Airway epithelial cell (primary cell): ENCODE measurements at places on chromosomes 5 and 9. TPM values are rescaled to one million over a fixed set of nuclear protein-coding genes. Genes with fewer than 3 reads are reported as not detected.

Gene POC5
- total RNA-seq: 6.5 and 9.6 TPM in 2 replicates

Gene PDZD2
- 4.7 and 5.9 TPM in 2 replicates for total RNA-seq

Gene CMBL
- 0.98 and 3.1 TPM in 2 replicates for total RNA-seq

Gene PRDM9
- not detected in 2 replicates for total RNA-seq

Gene SHOC1
- 0.07 and 0.19 TPM in 2 replicates for total RNA-seq

Gene TMEM174
- not detected in 2 replicates for total RNA-seq

Gene MCIDAS
- 0.42 TPM in 1 of 2 replicates, not detected in the other for total RNA-seq

Gene PCDHGA5
- total RNA-seq: 0.05 and 0.07 TPM in 2 replicates

Gene XRCC4
- 10.7 and 14.7 TPM in 2 replicates for total RNA-seq

Gene RABEPK
- total RNA-seq: 21.3 and 23.1 TPM in 2 replicates

Gene TOR4A
- total RNA-seq: 44.0 and 48.1 TPM in 2 replicates

Gene PCDHB14
- 0.21 and 0.65 TPM in 2 replicates for total RNA-seq

Gene AK8
- total RNA-seq: 0.28 and 0.85 TPM in 2 replicates

Gene PFDN1
- 87.7 and 92.6 TPM in 2 replicates for total RNA-seq

Gene PCDHGB3
- total RNA-seq: 0.35 and 0.46 TPM in 2 replicates

Gene BHMT
- total RNA-seq: not detected in 2 replicates

Gene NME5
- total RNA-seq: 1.2 and 2.8 TPM in 2 replicates

Gene APBA1
- 0.65 and 0.85 TPM in 2 replicates for total RNA-seq

Gene ARHGEF28
- 15.7 and 19.5 TPM in 2 replicates for total RNA-seq

Gene KIF24
- total RNA-seq: 2.2 and 2.5 TPM in 2 replicates

Gene IRX2
- total RNA-seq: 46.8 and 56.3 TPM in 2 replicates

Gene ANKRD55
- total RNA-seq: not detected in 2 replicates

Gene SLC6A7
- not detected in 2 replicates for total RNA-seq

Gene IL3
- not detected in 2 replicates for total RNA-seq

Gene HEMGN
- total RNA-seq: not detected in 2 replicates

Gene SLC34A1
- not detected in 2 replicates for total RNA-seq

Gene CAST
- total RNA-seq: 336 and 356 TPM in 2 replicates

Gene LCN10
- total RNA-seq: not detected in 2 replicates

Gene COMMD10
- 15.4 and 25.9 TPM in 2 replicates for total RNA-seq

Gene PCDHGB4
- 2.2 and 3.0 TPM in 2 replicates for total RNA-seq

Gene EGFLAM
- 2.5 TPM in 1 of 2 replicates, not detected in the other for total RNA-seq

Gene PCAT7
- not detected in 2 replicates for total RNA-seq

Gene CTXN3
- total RNA-seq: not detected in 2 replicates

Gene CD14
- 0.35 TPM in 1 of 2 replicates, not detected in the other for total RNA-seq

Gene IFNA8
- not detected in 2 replicates for total RNA-seq

Gene ADAMTS19
- under 0.01 and 0.35 TPM in 2 replicates for total RNA-seq

Gene ARHGEF39
- 5.5 and 6.5 TPM in 2 replicates for total RNA-seq

Gene STPG3
- total RNA-seq: not detected in 2 replicates

Gene FAM81B
- total RNA-seq: not detected in 2 replicates

Gene PCDHB13
- 0.09 and 0.14 TPM in 2 replicates for total RNA-seq

Gene SMC5
- 13.5 and 19.4 TPM in 2 replicates for total RNA-seq
